ENCODE measurements at places on chromosomes 11 and 22.
A peak's percentile ranks its signal among the peaks of the same experiment; 100 is the strongest.

GRCh38 chr22:41327124-41327523 lies 25.8 kb downstream of the ZC3H7B start:
- no peak for DNase-seq

- no peak for DNase-seq
Observed at GRCh38 chr22:38345782-38346181, 28.5 kb upstream of the CSNK1E start.

GRCh38 chr22:17888855-17889254 lies 114.6 kb upstream of the BID start:
- DNase-seq: no peak

GRCh38 chr11:33320016-33320813 lies 63.0 kb downstream of the HIPK3 start:
- no peak for DNase-seq

DNA sequence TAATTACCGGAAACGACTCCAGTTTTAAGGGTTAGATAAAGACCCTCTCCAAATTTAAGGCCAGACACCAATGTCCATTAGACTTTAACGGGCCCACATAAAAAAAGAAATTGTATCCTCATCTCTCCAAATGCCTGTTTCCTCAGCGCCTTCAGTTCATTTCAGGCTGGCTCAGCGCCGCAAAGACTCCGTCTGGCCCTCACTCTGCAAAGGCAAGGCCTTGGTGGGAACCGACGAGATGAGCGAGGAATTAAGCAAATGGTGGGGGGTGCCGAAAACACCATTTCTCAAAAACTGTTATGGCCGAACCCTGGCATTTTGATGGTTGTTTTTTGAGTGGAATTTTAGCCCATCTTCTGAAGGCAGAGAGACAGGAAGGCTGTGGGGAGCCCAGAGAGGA lies 15.7 kb downstream of the MN1 start:
- DNase-seq: no peak

GRCh38 chr11:65042891-65043290 lies 1.9 kb downstream of the SAC3D1 start:
- no peak for DNase-seq

DNA sequence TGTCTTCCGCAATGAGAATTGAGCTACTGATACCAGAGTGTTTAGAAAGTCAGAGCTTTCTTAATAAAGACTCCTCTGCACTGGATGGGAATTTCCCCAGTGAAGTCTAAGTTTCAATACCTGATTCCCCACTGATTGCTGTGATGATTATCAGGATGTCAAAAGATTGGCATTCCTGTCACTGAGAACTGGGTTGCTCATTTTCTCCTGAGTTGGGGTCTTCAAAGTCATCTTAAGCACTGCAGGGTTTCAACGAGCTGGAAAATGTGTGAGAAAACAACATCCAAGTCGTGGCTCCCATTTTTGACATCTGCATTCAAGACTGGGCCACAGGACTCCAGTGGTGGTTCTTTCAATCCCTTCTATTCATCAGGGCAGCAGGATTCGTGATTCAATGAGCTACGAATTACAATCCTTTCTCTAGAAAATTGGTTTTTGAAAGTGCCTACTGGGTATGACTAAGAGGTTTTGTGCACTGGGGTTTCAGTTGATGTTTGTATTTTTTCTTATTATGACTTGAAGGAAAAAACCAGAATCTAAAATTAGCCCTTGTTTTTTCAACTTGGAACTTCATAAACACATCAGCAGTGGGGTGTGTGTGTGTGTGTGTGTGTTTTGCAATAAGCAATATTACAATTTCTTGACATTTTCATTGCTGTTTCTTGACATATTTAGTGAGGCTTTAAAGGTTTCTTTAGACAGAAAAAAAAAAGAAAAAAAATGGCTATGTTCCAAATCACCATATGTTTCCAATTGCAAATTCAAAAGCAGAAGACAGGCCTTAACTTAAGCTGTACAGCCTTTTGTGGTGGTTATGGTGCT lies 233.0 kb downstream of the FAM76B start:
- DNase-seq: peak; percentile 51

- DNase-seq: no peak
Observed at GRCh38 chr11:130528298-130529261, 80.1 kb downstream of the ADAMTS15 start.

DNA sequence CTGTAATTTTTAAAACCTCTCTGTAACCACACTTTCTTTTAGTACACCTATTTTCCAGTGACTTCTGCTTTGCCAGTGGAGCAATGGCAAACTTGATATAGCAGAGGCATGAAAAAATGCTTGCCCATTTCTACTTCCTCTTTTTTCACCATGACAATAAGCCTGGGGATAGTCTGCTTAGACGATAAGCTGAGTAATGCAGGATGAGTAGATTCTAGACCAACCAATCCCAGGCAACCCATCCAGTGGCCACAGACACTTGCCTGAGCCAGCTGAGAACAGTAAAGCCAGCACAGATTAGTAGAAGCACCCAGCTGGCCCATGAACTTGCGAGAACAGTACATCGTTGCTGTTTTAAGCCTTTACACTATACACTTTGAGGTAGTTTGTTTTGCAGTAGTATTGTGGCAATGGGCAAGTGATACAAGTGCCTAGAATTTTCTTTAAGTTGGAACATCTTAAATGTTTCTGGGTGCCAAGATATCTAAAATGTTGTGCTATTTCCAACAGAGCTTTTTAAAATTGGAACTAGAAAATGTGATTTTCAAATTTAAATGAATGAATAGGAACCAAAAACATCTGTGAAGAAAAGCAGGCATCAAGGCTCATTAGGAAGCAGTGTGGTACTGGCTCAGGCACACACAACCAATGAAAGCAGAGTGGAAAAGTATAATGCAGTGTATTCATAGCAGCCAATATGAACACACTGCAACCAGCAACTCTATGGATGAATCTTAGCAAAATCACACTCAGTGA lies 37.7 kb downstream of the DDI1 start:
- no peak for DNase-seq

- no peak for DNase-seq
Observed at GRCh38 chr22:38490915-38491314, 15.2 kb downstream of the DDX17 start.

- DNase-seq: no peak
Observed at GRCh38 chr22:20599117-20599516, 91.7 kb downstream of the MED15 start.

DNA sequence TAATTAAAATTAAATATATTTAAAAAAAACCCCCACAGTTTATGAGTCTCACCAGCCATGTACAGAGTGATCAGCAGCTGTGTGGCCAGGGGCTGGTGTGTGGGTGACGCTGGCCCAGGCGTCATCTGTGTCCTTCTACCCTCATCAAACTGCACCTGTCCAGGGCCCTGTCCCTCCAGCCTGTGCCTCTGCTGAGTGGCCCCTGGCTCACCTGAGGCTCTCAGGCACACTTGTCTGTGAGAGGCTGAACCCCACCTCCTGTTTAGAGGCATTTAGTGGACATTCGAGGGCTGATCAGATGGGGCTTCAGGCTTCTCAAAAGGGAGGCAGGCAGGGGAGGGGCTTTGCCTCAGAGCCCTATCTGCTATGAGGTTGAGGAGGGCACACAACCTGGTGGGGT lies 29.9 kb upstream of the SMIM38 start:
- DNase-seq: no peak

GRCh38 chr22:35766654-35767580 lies 49.2 kb downstream of the APOL5 start:
- DNase-seq: no peak

- DNase-seq: no peak
Observed at GRCh38 chr11:113874581-113875233, 665 bp downstream of the USP28 start.

Data from astrocyte of the cerebellum (primary cell).